ENCODE measurements at places on chromosomes 13 and 19.

GRCh38 chr13:42547612-42548011, 26.3 kb upstream of the TNFSF11 start:
- DNase-seq: no peak

DNA sequence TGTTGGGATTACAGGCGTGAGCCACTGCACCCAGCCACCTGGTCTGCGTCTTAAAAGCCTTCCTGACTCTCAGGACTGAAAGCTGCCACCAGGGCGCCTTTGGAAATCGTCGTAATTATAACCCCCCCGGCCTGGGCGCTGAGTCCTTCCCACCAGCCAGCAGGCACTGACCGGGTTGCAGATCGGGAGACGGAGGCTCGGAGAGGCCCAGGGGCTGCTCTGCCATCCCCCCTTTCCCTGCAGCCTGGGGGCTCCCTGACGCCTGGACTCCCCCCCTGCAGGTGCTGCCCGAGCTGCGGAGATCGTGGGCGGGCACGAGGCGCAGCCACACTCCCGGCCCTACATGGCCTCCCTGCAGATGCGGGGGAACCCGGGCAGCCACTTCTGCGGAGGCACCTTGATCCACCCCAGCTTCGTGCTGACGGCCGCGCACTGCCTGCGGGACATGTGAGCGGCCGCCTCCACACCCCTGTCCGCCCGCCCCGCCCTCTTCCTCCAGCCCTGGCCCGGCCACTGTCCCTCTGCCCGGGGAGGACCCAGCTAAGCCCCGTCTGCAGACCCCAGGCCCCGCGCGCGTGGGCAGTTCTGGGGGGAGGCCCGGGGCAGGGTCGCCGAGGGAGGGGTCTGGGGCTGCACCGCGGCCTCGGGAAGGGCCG, 2.5 kb downstream of the PRTN3 start:
- no peak for DNase-seq

- DNase-seq: no peak
These were observed 75.7 kb downstream of the DPF1 start for GRCh38 chr19:38148337-38148736.

DNA sequence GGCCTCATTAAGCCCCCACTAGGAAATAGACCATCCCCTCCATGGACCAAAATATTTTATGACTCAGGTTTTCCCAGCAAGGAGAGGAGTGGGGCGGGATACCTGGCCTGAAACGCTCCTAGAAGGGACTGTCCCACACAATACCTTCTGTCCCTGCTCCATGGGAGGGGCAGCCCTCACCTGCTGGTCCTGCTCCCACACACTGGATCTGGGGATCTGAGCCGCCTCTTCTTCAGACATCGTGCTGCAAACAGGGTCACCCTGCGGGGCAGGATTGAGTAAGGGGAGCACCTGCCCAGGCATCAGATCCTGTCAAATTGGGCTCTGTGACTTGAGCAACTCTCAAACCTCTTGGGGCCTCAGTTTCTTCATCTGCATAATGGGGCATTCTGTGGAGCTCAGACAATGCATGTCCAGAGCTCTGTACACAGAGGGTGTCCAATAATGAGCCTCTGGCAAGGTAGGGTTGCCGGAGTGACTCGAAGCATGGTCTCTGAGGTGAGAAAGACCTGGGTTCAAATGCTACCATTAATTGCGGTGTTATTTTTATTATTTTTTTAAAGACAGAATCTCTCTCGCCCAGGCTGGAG, 1.1 kb downstream of the PLIN5 start:
- no peak for DNase-seq

DNA sequence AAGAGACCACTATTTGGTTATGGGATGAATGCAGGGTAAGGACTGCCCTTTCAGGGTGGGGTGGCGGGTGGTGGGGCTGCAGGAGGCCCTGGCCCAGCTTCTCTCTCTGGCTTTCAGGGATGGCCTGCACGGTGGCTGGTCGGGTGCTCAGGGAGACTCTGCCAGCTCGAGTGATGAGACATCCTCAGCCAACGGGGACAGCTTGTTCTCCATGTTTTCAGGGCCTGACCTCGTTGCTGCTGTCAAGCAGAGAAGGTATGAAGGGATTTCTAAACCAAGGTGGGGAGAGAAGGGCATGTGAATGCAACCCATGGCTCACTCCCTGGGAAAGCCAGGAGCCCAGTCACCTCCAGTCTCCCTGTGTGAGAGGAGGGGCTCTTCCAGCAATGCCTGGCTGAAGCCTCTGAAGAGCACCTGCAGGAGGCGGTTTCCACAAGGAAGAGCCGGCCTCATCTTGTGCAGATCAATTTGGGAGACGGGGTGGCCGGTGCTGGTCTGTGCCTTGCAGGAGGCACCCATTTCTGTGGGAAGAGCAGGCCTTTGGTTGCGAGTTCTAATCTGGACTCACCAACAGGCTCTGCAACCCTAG, 16.0 kb upstream of the GPI start:
- no peak for DNase-seq

DNA sequence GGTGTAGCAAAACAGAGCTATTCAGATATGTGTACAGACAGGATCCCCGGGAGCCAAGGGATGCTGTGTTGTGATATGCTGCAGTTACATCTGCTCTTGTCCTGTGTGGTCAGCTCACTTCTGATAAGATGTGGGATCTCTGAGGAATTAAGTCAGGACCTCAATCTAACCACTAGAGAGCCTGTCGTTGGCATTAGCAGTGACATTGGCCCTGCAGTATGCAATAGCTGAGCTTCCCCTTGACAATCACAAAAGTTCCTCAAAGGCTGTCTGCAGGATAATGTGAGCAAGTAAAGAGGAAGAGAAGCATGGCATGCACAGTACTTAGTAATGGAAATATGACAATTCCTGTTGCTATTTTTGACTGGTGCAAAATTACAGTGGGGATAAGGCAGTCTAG, 203.4 kb upstream of the MIR17HG start:
- DNase-seq: peak; percentile 81

DNA sequence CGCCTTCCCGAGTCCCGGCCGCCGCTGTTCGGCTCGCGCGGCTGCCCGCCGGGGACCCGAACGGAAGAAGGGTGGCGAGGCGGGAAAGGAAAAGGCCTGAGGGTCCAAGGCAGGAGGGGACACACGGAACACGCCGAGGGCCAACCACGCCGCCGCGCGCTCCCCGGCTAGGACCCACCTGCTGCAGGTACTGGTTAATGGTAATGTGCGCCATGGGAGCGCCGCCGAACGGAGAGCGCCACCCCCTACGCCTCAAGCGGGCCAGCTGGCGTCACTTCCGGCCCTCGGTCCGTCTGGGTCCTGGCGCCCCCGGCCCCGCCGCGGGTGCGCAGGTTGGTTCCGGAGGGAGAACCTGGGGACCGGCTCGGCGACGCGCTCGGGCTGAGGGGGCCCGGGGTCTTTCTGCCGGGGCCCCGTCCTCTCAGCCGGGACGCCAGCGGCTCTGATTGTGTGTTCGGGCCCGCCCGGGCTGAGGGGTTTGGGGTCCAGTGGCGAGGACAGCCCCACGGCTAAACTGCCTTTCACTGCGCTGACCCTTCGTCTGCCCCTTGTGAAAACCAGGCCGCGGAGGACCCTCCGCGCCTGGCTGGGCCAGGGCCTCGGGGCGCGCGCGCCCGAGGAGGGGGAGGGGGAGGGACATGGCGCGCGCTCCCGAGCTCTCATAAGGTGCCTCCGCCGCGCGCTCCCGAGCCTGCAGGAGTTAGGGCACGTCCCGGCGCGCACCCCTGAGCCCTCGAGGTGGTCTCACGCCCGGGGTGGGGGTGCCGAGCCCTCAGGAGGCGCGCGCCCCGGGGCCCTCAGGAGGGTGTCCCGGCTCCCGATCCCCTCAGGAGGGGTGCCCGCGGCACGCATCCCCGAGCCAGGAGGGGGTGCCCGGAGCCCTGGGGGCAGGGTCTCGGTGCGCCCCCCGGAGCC, at the start of gene PCID2:
Gene PCID2, minus strand, starts transcription at position 249 of the 915 bp plus-strand sequence. Its CDS starts 35 bp downstream, at position 214.
- peak; percentile 90 for DNase-seq

GRCh38 chr13:41543664-41544300, 86.4 kb downstream of the RGCC start:
- DNase-seq: no peak

- DNase-seq: peak; percentile 97
These were observed 16.3 kb upstream of the TSPAN16 start for GRCh38 chr19:11279505-11280236.

DNA sequence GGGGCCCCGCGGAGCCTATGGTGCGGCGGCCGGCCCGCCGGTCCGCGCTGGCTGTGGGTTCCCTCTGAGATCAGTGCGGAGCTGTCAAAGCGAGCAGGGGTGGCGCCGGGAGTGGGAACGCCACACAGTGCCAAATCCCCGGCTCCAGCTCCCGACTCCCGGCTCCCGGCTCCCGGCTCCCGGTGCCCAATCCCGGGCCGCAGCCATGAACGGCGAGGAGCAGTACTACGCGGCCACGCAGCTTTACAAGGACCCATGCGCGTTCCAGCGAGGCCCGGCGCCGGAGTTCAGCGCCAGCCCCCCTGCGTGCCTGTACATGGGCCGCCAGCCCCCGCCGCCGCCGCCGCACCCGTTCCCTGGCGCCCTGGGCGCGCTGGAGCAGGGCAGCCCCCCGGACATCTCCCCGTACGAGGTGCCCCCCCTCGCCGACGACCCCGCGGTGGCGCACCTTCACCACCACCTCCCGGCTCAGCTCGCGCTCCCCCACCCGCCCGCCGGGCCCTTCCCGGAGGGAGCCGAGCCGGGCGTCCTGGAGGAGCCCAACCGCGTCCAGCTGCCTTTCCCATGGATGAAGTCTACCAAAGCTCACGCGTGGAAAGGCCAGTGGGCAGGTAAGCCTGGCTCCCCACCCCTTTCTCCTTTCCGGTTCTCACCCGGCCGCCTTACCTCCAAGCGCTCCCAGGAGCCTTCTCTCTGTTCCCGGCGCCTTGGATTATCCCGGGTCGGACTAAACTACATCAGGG, at the start of gene PDX1:
Gene PDX1, plus strand, starts transcription at position 67 of the 743 bp plus-strand sequence. Its CDS starts 139 bp downstream, at position 206.
- no peak for DNase-seq

DNA sequence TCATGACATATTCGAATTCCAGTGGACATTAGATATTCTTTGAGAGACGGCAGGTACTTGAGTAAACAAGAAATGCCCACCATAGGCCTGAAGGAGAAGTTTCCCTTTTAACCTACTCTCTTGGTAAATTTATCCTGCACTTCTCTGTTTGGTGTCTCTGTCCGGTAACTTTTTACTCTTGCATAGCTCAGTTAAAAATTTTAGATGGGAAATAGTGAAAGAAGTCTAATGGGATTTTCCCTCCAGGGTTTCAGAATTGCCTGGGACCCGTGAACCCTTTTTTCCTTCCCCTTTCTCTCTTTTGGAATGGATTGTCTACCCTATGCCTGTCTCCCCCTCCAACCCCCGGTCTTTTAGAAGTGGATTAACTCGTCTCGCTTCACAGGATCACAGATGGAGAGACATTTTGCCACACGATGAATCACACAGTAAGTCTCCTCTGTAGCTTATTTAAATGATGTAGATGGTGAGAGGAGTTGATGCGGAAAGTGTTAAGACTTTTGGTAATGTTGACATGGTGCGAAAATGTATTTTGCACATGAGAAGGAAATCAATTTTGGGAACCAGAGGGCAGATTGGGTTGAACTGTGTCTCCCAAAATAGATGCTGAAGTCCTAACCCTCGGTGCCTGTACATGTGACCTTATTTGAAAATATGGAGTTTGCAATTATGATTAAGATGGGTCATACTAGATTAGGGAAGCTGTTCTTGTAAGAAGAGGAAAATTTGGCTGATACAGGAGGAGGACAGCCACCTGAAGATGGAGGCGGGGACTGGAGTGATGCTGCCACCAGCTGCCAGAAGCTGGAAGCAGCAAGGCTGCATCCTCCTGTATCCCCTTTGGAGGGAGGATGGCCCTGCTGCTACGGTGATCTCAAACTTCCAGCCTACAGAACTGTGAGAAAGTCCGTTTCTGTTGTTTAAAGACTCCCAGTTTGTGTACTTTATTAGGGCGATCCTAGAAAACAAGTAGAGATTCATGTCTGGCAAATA, 711 bp upstream of the MIPEP start:
- peak; percentile 26 for DNase-seq

DNA sequence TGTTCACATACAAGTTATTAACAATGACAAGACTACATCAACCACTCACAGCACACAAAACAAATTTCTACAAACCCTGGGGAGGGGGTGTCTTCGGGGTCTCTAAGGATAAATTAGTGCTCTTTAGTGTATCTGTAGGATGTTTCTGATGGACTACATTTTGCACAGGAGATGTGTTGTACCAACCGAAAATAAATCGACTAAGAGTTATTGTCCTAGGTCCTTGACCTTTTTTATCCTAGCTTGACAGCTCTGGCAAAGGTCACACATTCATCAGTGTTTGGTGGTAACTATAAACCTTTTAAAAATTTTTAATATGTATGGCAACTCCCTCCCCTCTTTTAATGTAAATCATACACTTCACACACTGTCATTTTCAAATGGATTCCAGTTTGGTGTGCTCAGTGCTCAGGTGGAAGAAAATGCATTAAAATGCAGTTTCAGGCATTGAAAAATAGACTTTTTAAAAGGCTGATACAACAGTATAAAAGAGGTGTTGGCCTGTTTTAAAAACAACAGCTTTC, 7.7 kb downstream of the ZIC5 start:
- no peak for DNase-seq

DNA sequence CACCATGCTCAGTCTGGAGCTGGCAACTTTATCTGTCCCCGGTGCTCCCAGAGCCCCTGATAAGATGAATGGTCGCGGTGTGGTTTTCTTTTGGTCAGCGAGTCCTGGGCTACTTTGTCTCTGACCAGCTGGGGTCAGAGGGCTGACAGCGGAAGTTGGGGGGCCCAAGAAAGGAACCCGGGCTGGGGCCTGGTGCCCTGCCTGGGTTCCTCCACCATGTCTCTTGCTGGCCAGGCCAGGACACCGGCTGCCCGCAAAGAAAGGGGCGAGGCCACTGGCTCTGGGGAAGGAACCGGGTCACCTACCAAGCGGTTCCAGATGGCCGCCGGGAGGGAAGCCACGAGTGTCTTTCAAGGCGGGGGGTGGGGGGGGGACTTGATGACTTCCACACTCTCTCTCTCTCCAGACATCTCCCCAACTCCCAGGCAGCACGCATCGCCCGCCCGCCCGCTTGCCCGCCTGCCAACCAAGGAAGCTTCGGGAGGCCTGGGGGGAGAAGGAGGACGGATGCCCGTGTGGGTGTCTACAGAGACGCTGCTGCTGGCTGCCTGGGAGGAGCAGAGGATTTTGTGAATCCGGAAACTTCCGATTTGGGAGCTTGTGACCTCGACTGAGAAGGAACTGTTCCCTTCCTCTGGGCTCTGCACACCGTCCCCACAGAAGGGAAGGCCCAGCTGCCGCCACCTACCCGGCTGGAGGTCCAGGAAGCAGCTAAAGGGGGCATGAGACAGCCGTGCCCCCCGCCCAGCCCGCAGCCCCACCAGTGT, 1.1 kb downstream of the PIP5K1C start:
- peak; percentile 61 for DNase-seq

GRCh38 chr13:81051873-81052272, 710.9 kb upstream of the SPRY2 start:
- DNase-seq: no peak

- no peak for DNase-seq
These were observed 62.7 kb downstream of the MICU2 start for GRCh38 chr13:21541271-21541670.

- no peak for DNase-seq
These were observed 469.5 kb upstream of the TSHZ3 start for GRCh38 chr19:31818798-31819105.

DNA sequence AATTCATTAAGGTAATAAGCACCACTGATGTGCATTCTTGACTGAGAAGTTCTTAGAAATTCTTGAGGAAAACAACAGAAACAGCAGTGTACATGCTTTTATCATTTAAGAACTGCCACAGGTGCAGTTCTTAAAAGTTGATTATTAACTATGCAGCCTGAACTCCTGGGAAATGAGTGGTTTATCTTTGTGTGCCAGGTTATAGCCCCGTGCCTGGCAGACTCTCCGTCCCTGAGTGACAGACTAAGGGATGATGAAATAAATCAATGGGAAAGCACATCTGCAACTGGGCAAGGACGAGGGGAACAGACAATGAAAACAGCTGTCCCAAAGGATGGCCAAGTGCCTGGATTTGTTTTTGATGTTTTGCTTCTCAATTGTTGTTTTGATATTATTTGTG, 84.4 kb upstream of the SPATA13 start:
- no peak for DNase-seq

Measured in KBM-7 (cell line).